ENCODE measurements at places on chromosomes 1 and 21.

DNA sequence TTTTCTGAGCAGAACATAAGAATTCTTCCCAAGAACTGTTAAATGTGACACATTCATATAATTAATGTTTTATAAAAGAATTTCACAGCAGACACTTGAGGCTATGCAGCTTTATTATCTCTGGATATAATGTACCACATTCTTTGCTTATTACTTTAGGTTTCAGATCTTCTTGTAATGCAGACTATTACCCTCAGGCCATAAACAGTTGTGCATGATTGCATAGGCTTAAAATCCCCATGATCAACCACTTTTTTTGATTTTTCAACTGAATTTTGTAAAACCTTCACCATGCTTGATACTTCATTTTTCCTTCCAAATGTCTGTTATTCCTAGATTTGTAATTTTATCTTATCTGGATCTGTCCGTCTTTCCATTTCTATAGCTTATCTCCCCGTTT, 1355.7 kb downstream of the BRINP3 start:
- DNase-seq, result no peak

GRCh38 chr1:169698976-169699375, 12.4 kb downstream of the SELL start:
- DNase-seq, result no peak

DNA sequence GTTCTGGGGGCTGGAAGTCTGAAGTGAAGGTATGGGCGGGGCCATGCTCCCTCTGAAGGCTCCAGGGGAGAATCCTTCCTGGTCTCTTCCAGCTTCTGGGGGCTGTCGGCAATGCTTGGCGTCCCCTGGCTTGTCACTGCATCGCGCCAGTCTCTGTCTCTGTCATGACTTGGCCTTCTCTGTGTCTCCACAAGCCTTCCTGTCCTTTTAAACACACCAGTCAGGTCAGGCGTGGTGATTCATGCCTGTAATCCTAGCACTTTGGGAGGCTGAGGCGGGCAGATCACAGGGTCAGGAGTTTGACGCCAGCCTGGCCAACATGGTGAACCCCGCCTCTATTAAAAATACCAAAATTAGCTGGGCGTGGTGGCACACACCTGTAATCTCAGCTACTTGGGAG, 125.3 kb downstream of the ACTL8 start:
- no peak for DNase-seq

- DNase-seq, result no peak
Measured at GRCh38 chr1:206952171-206952570, 5.9 kb upstream of the PIGR start.

DNA sequence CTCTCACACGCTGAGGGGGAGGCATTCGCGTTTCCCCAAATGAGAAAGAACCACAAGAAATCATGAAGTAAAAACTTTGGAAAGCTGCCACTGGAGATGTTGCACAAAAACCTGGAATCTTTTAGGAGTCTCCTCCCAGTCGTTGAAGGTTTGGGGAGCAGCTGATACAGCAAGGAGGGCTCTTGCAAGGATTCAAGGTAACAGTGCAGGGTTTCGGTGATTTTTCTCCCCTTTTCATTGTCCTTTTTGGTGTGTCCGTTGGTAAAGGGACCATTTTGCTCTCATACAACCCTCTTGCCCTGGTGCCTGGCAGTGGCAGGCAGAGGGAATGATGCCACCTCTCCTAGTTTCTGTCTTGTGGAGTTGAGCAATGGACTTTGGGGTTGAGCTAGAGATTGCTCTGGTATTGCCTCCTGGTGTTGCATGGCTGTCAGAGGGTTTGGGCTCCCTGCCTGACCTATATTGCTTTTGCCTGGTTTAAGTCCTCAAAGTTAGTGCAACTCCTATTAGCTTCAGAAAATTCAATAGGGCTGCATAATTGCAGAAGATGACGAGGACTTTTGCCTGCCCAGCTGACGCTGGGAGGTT, 872 bp downstream of the BRINP2 start:
- DNase-seq, result no peak

Data from thoracic aorta (tissue), 2 donors.